CD4-positive, alpha-beta T cell treated with Interleukin-2 at 100 ng/mL for 4 hours (primary cell): ENCODE measurements at places on chromosomes 1 and 21.

- peak; percentile 47 for DNase-seq
Measured at GRCh38 chr1:41383094-41383852, 22.0 kb downstream of the FOXO6 start.

GRCh38 chr1:118042501-118042900 is 113.0 kb downstream of the WDR3 start:
- DNase-seq: no peak

DNA sequence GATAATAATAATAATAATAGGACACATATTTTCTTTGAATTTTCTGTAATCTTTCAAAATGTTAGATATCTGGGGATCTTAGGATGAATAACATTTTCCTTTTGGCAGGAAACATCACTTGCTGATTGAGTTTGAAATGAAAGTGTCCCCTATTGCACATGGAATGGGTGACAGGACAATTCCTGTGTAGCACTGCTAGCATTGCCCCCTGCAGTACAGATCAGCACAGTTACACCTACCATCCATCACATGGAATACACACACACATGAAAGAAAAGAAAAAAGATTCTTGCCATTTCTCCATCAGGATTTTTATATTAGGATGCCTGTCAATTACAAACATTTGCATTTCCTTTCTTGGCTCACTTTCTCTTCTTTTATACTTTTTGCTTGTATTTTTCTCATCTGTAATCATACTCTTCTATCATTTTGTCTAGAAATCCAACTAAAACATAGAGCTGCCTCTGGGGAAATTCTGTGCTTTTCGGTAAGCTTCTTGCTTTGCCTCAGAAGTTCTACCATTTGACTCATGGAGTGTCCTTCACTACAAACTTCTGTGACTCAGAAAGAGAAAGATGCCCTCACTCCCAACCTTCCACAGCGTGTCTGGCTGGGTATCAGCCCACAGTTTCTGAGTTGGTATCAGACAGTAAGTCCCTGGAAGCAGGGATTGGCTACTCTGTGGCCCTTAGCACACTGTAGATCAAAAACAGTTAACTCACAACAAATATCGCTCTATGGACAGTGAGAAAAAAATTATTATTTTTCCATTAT is 641.2 kb downstream of the PTPRC start:
- no peak for DNase-seq

DNA sequence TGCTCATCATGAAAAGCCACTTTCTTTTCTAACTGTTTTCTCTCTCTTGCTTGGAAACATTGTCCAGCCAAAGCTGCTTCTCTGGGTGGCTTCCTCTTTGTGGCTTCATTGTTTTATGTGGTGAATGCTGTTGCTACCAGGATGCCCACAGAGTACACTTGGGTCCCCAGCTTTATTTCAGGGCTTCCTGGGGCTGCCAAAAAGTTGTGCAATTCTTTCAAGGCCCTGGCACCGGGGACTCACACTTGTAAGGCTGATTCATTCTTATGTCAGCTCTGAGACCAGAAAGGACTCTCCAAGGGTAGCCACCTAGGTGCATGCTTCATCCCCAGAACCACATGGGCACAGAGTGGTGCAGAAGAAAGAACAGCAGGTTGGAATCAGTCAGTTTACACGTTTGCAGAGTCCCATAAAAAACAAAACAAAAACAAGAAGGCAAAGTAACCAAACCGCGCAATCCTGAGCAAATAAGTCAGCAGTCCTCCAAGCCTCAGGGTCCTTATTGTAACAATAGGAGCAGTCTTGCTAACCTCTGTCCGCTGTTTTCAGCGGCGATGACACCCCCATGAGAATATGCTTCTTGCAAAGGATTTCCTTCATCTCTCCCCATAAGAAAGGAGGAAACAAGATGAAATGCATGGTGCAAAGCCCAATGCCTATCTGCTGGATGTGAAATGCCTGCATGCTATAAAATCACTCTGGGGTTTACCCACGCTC is 89.9 kb upstream of the SSX2IP start:
- no peak for DNase-seq

- DNase-seq: no peak
Measured at GRCh38 chr21:16377120-16377658, 647.4 kb downstream of the USP25 start.

- DNase-seq: no peak
Measured at GRCh38 chr1:3828391-3828790, 28.6 kb downstream of the CEP104 start.

DNA sequence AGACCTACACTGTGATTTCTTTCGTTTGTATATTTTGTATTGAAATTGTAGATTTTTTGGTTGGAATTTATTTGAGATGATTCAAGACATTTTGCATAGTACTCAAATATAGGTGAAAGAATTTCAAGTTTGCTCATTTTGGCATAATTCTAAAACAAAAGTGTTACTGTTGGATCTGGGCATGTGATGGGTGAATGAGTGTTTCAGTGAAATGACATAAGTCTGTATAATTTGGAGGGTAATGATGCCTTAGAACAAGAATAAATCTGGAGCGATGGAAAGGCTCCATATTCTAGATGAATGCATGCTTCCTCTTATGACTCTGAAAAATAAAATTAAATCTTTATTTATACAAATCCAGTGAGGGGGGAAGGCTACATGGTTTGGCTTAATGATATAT is 41.0 kb downstream of the NFIA start:
- DNase-seq: no peak

GRCh38 chr1:21592086-21592865 is 76.9 kb downstream of the RAP1GAP start:
- DNase-seq: no peak

DNA sequence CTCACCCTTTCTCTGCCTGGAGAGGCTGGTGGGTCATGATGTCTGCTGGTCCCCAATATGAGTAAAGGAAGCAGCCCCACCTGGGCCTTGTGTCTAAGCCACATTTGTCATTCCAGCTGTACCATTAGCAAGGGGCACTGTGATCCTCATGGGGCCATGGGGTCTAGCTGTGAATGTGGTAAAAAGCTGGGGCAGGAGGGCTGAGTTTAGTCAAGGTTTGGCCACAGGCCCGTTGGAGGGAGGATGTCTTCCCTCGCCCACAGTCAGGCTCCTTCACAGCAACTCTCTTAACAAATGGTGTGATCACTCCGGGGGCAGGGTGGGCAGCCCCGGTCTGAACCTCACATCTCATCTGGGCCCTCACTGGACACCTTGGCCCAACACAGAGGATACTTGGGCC is 115.4 kb downstream of the DMRTB1 start:
- no peak for DNase-seq

GRCh38 chr21:35628316-35628715 is 432.0 kb downstream of the SETD4 start:
- no peak for DNase-seq

DNA sequence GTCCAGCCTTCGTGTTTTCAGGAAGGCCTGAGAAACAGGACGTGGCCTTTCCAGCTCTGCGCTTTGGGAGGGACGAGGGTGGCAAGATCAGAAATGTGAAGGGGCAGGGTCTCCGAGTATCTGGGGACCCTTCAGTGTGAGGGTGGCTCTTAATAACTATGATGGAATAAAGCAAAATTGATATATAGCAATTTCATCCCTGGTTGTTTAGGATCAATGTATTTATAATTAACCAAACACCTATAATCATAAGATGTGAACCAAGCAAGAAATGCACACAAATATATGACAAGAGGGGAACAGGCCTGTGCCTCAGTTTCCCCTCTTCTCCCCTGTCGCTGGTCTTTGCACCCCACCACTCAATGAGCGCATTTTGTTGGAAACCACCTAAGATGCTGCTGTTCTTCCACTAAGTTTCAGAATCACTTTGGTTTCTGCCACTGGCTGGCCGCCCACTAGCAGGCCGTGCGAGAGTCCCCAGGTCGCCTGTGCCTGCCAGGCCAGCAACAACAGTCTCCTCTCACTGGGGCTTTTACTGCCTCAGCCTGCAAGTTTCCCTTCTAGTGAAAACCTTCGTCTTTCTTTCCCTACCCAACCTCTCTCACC is 36.6 kb downstream of the UBASH3A start:
- DNase-seq: no peak

DNA sequence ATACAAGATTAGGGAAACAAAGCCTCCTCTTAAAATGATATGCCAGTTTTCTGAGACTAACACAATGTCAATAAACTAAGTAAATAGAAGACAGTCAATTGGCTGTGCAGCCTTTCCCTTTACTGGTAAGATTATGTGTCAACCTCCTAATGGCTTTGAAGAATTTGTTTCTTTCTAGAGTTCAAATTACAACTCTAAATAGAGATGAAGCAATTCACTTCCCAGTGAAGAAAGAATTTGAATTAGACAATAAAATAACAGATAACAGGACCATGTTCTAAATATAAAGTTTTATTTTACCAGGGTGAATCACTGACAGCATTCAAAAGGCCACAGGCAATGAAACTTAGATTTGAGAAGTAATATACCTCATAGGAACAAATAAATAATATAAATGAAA is 680.3 kb downstream of the PLA2G4A start:
- no peak for DNase-seq

DNA sequence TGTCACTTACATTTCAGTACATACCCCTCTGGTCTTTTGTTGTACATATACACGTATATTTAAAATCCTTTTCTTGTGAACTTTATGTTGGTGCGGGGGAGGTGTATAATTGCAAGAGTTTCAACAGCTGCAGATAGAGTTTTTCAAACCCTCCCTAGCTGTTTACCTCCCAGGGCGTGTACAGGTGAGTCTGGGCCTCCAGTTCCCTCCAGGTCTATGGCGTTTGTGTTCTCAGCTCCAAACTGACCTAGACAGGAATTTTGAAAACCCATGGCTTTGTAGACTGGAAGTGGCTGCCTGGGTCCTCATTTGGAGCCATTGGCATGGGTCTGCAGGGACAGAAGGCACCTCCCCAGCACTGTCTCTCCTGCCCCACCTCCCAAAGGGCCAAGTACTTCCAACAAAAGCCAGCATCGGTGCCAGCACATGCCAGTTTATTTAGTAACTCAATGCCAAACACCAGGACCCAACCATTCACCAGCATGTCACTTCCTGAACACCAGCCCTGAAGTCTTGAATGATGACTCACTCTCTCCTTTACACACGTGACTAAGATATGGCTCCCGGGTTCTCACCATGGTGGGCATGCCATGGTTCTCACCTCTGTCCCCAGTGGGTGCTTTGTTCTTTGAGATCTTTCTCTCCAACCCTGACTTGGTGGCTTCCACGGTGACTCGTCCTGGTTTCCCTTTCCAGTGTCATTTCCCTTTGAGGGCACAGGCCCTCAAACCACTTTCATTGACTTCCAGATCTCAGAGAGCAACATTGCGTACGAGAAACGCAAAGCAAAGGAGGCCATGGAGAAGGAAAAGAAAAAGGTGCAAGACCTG is 57.3 kb upstream of the EFHD2 start:
- peak; percentile 59 for DNase-seq

DNA sequence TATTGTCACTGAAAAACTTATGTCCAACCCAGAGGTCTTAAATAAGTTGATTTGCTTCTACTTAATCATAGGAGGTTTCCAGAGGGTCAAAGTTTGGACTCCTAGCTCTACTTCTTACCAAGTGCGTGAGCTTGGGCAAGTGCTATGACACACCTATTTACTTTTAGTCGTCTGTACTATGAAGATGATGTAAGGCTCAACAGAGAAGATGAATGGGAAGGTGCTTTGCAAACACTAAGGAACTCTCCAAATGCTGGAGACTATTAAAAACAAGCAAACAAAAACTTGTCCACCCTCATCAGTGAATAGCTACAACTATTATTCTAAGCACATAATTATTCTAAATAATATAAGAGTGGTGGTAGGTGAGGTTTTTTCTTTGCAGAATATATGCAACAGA is 232.3 kb upstream of the USP24 start:
- DNase-seq: no peak
